Heart right ventricle (tissue), 16 donors: ENCODE measurements at places on chromosomes 2 and 18. TPM values are rescaled to one million over a fixed set of nuclear protein-coding genes. Genes with fewer than 3 reads are reported as not detected.

DNA sequence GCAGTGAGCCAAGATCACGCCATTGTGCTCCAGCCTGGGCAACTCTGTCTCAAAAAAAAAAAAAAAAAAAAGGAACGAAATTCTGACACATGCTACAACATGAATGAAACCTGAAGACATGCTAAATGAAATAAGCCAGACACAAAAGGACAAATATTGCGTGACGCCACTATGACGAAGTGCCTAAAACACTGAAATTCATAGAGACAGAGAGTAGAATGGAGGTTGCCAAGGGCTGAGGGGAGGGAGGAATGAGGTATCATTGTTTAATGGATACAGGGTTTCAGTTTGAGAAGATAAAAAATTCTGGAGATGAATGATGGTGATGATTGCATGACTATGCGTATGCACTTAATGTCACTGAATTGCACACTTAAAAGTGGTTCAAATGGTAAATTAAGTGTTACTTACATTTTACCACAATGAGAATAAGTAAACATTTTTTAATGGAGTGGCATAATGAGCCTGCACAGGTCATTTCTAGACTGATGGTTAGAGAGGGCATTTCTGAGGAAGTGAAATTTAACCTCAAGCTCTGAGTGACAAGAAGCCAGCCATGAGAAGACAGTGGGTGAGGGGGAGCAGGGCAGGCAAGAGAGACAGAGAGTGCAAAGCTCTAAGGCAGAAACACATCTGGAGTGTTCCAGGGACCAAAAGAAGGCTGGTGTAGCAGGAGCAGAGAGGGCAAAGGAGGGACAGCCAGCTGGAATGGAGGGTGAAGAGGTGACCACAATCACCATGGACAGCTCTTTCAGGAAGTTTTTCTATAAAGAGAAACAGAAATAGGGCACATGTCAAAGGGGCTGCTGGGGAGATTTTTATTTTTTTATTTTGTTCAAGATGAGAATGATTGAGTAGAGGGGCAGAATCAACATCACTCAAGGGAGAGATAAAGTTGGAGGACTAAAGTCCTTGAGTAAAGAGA, 20.6 kb upstream of the EXOC6B start:
- DNase-seq = no peak
- no peaks in the 10 kb centered on the region for H3K4me1 ChIP-seq
- no peak overlapping the region for H3K27ac ChIP-seq
- H3K27me3 ChIP-seq = no peaks in the 10 kb centered on the region
- H3K36me3 ChIP-seq = no peaks in the 10 kb centered on the region

DNA sequence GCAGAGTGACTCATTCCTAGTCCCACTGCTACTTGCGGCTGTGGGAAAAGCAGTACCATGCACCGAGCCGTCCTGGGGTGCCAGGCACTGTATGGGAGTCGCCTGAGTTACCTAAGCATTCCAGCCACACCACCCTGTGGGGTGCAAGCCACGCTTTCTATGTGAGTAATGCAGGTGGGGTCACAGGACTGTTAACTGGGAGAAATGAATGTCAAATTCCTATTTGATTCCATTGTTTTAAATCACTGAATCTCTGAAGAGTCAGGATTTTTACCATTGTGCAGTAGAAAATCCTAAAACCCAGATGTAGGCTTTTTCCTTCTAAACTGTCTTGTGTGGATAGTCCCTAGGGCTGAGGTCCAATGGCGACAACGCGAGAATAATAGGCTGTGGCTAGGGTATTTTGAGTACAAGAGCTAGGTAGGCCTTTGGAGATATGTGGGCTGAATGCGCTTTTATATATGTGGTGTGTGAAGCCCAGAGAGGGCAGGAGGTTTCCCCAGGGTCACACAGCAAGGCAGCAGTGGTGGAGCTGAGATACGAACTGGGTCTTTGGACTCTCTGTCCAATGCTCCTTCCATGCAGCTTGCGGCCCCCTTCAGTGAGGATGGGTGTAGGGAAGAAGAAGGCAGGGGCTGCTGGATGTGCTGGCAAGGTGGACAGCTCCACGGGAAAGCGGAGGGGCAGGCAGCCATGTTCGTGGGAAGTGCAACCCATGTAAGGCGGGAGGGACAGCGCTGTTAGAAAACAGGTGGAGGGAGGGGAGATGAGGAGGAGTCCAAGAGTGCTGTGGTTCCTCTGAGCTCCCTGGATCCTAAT, 83.2 kb downstream of the DDX1 start:
- no peak for DNase-seq
- no peak overlapping the region for H3K4me3 ChIP-seq
- no peaks in the 10 kb centered on the region for H3K4me1 ChIP-seq
- no peaks in the 10 kb centered on the region for H3K27me3 ChIP-seq
- H3K27ac ChIP-seq = no peak overlapping the region

TPO gene
- total RNA-seq = 5.1 TPM

GRCh38 chr18:44803019-44803650, 122.4 kb downstream of the SETBP1 start:
- H3K27me3 ChIP-seq = no peaks in the 10 kb centered on the region
- peak overlapping the region; percentile 21 for H3K27ac ChIP-seq
- no peaks in the 10 kb centered on the region for H3K36me3 ChIP-seq
- H3K4me1 ChIP-seq = peaks cover 78% of the 10 kb centered on the region

ERBB4 gene
- 24.6 TPM for total RNA-seq

MEX3C gene
- total RNA-seq = 19.0 TPM

DNA sequence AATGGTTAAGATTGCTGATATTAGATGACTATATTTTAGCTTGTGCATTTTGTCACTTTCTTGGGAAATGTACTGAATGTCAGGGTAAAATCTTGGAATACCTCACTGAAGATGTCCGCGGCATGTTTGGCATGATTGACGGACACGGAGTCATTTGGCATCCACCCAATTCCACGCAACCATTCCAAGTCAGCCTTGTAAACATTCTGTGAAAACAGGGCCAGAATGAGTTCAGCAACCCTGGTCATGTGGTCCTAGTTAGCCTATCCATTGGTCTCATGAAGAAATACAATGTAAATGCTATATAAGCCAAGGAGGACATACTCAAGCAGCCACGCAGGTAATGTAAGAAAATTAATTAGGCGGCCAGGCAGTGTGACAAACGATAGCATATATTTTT, 159.5 kb downstream of the RIF1 start:
- no peak for DNase-seq
- no peaks in the 10 kb centered on the region for H3K36me3 ChIP-seq
- H3K4me3 ChIP-seq = no peak overlapping the region
- no peak overlapping the region for H3K27ac ChIP-seq
- H3K4me1 ChIP-seq = no peaks in the 10 kb centered on the region

DNA sequence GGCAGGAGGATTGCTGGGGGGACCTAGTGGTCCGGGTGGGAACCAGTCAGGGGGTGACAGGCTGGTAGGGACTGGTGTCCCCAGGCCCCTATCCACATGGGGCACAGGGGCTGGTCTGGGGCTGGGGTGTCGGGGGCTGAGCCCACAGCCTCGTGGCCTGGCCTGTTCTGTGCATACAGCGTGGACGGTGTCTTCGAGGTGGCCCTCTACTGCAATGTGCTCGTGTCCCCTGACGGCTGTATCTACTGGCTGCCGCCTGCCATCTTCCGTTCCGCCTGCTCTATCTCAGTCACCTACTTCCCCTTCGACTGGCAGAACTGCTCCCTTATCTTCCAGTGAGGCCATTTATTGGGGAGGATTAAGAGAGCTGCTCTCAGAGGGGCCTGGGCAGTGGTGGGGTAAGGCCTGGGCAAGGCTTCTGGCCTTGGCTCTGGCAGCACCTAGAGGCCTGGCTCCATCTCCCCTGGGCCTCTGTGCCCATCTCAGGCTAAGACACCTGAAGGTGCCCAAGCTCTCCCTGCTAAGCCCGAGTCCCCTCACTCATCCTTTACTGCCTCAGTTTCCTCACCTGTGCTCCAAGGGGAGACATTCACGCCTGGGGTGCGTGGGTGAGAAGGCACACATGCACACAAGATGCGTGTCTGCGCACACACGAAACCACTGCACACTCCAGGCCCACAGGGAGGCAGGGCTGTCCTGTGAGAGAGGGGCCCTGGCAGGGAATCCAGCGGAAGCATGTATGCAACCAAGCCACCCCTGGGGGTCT, 1.9 kb downstream of the CHRNG start:
- H3K36me3 ChIP-seq = no peaks in the 10 kb centered on the region
- H3K4me1 ChIP-seq = peaks cover 14% of the 10 kb centered on the region
- H3K27me3 ChIP-seq = no peaks in the 10 kb centered on the region
- H3K27ac ChIP-seq = no peak overlapping the region
- no peak overlapping the region for H3K4me3 ChIP-seq
- DNase-seq = no peak

MAL gene
- 1.6 TPM for total RNA-seq

DNA sequence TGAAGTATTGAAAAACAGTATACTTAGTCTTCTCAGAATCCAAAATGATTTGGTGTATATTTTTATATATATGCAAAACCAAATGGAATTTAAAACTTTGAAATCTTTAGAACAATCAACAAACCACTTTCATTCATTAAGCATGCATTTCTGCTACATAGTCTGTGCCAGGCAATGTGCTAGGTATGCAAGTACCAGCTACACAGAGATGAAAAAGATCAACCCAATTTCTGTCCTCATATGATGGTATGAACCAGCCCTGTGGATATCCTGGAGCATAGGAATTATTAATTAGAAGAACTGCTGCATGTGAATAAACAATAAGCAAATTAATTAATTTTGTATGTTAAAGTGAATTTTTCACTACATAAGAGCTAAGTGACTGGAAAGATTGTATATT, 51.2 kb upstream of the RTN4 start:
- no peak overlapping the region for H3K27ac ChIP-seq
- no peak overlapping the region for H3K4me3 ChIP-seq
- no peaks in the 10 kb centered on the region for H3K36me3 ChIP-seq
- H3K27me3 ChIP-seq = no peaks in the 10 kb centered on the region
